ENCODE measurements at places on chromosomes 5 and 9. TPM values are rescaled to one million over a fixed set of nuclear protein-coding genes. Genes with fewer than 3 reads are reported as not detected.

LAMC3 gene
- not detected for polyA plus RNA-seq

IFNA21 gene
- polyA plus RNA-seq, result not detected

UAP1L1 gene
- polyA plus RNA-seq, result 2.7 TPM

PHYHD1 gene
- polyA plus RNA-seq, result 4.7 TPM

PCDHGA12 gene
- polyA plus RNA-seq, result 1.9 TPM

ASS1 gene
- polyA plus RNA-seq, result 165 TPM

LHFPL2 gene
- 11.4 TPM for polyA plus RNA-seq

ANKRD34B gene
- polyA plus RNA-seq, result not detected

NR4A3 gene
- 0.13 TPM for polyA plus RNA-seq

GRCh38 chr9:122332083-122332482 lies 38.7 kb upstream of the PTGS1 start:
- H3K27ac ChIP-seq, result no peak overlapping the region
- H3K27me3 ChIP-seq, result no peaks in the 10 kb centered on the region
- H3K4me3 ChIP-seq, result no peak overlapping the region
- no peaks in the 10 kb centered on the region for H3K36me3 ChIP-seq
- no peaks in the 10 kb centered on the region for H3K4me1 ChIP-seq

DNA sequence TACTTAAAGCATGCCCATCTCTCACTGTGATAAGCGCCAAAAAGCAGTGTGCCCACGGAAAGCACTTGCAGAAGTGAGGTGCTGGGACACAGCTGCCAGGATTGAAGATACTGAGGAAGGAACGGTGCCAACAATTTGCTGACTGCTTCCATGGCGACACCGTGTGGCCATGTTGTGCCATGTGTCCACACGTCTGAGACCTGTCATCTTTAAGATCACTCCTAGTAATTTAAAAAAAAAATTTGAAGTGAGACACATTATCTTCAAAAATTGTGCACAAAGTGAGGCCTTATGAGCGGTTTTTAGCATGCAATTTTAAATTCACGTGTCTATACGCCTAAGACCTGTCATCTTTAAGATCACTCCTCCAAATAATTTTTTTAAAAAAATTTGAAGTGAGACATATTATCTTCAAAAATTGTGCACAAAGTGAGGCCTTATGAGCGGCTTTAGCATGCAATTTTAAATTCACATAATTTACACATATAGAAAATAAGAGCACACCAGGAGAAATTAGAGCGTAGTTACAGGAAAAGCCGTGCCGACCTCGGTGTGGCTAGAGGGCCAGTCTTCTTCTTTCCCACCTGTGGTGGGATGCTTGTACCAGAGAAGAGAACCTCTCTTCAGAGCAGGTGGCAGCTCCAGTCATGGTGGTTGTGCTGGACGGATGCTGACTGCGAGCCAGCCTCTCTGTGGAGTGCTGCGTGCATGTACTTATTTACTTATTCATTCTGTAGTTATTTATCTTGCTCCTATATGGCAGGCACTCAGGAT lies 21.4 kb upstream of the FLT4 start:
- no peaks in the 10 kb centered on the region for H3K36me3 ChIP-seq
- H3K4me3 ChIP-seq, result no peak overlapping the region
- H3K27me3 ChIP-seq, result peaks cover 13% of the 10 kb centered on the region
- DNase-seq, result peak; percentile 11
- H3K27ac ChIP-seq, result no peak overlapping the region

- no peaks in the 10 kb centered on the region for H3K36me3 ChIP-seq
- DNase-seq, result no peak
- no peaks in the 10 kb centered on the region for H3K27me3 ChIP-seq
- no peak overlapping the region for H3K4me3 ChIP-seq
These were observed 127.7 kb downstream of the GCNT1 start for GRCh38 chr9:76586390-76587314.

GRCh38 chr9:99052815-99053715 lies 51.8 kb upstream of the TGFBR1 start:
- H3K36me3 ChIP-seq, result no peaks in the 10 kb centered on the region
- H3K27ac ChIP-seq, result no peak overlapping the region
- no peak overlapping the region for H3K4me3 ChIP-seq
- no peaks in the 10 kb centered on the region for H3K27me3 ChIP-seq
- no peak for DNase-seq

GRCh38 chr5:73818357-73818756 lies 192.4 kb downstream of the ARHGEF28 start:
- H3K4me3 ChIP-seq, result no peak overlapping the region
- peaks cover 5% of the 10 kb centered on the region for H3K36me3 ChIP-seq
- H3K27ac ChIP-seq, result peak overlapping the region; percentile 64
- DNase-seq, result no peak
- H3K4me1 ChIP-seq, result peaks cover 84% of the 10 kb centered on the region

DNA sequence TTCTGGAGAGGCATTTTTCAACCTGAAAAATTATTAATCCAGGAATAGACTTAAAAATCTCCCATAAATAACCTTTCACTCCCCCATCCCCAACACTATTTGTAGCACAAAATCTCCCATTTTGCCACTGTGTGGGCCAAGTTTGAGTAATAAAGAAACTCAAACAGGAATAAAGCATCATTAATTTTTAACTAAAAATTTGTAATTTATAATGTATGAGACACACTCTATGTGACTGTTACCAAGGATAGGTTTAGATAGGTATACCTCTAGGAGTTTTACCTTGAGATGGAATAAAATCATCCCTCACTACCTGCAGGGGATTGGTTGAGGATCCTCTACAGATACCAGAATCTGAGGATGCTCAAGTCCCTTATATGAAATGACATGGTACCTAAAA lies 30.1 kb downstream of the CHD1 start:
- peaks cover 7% of the 10 kb centered on the region for H3K36me3 ChIP-seq
- no peaks in the 10 kb centered on the region for H3K27me3 ChIP-seq
- no peak overlapping the region for H3K4me3 ChIP-seq
- H3K27ac ChIP-seq, result no peak overlapping the region

DNA sequence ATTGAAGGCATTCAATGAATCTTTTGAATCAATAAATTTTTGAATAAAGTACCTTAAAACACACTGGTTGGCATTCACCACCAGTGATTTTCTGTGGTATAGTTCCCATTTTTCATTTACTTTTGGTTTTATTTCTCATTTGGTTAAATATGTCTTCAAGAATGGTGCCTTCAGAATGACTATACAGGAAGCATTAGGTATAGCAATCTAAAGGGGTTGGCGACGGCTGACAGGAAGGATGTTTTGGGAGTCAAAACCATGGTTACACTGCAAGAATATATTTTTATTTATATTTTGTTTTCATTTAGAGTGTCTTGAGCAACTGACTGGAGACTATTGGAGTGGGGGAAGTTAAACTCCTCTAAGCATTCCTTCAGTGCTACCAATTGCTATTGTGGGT lies 235.7 kb downstream of the HTR1A start:
- no peaks in the 10 kb centered on the region for H3K36me3 ChIP-seq
- no peak for DNase-seq
- no peaks in the 10 kb centered on the region for H3K27me3 ChIP-seq
- H3K27ac ChIP-seq, result no peak overlapping the region

DNA sequence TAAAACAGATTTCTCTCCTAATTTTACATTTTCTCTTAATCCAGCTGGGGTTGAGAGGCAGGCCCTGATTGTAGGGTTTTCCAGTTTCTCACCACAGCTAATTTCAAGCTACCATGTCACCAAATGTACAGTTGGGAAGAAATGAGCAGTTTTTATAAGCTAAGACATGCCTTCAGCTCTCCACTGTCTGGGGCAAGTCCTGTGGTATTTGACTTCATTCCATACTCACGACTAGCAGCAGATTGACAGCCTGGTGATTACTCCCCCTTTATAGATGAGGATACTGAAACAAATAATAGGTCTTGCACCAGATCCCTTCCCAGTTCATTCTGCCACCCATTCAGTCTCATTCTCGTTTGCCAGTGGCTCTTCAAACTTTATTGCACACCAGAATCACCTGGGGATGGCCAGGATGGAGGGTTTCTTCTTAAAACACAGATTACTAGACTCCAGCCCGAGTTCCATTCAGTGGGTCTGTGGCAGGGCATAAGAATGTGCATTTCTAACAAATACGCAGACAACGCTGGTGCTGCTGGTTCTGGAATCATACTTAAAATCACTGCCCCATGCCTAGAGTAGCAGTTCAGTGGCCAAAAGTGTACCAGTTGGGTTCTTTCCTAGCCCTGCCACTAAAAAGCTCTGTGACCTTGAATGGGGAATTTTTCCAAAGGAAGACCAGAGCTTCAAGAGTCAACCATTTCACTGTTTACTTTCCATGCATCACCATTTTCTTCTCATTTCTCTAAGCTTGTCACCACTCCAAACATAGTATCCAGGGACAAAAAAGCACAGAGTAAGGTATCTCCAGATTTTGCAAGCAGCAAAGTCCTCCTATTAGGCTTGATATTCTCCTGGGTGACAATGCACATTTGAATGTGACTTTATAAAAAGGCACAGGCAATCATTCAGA lies 64.3 kb downstream of the CSNK1A1 start:
- peak overlapping the region; percentile 98 for H3K27ac ChIP-seq
- no peak overlapping the region for H3K4me3 ChIP-seq
- no peaks in the 10 kb centered on the region for H3K27me3 ChIP-seq

- no peaks in the 10 kb centered on the region for H3K27me3 ChIP-seq
- H3K4me1 ChIP-seq, result peaks cover 12% of the 10 kb centered on the region
- H3K4me3 ChIP-seq, result no peak overlapping the region
- no peak overlapping the region for H3K27ac ChIP-seq
- DNase-seq, result no peak
- peaks cover 16% of the 10 kb centered on the region for H3K36me3 ChIP-seq
These were observed 141.4 kb upstream of the OTULINL start for GRCh38 chr5:14440223-14440581.

DNA sequence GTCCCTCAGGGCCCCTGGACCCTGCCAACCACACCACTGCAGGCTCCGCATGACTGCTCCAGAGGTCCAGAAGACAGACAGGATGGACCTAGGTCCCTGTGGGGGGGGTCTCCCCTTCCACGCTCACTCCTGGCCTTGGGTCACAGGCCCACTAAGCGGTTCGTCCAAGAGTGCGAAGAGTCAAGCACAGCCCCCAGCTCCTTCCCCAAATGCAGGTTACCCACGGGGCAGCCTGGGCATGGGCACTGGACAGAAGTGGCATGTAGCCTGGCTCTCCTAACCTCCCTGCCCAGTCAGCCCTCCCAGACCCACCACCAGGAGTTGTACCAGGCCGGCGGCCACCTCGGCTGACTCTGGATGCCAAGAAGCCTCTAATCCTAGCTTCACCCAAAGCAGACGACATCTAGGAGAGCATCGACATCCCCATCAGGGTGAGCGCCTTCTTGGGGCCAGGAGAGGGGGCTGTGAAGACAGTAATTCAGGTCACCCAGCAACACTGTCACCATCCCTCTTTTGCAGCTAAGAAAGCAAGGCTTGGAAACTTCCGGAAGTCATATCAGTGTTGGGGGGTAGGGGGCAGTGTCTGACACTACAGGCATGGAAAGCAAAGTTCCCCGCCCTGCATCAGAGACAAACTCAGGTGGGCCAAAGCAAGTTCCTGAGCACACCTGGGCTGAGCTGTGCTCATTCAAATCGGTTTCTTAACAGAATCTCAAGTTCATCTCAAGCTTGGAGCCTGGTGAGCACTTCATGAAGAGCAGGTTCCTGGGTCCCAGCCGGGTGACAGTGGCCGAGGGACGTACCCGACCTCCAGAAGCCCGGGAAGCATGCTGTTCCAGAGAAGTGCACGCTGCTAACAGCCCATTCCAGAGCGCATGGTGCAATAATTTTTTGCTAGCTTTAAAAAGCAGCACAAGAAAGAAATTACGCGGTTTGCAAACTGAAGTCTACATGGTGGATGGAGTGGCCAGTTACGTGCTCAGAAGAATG lies 68.7 kb downstream of the SEMA4D start:
- no peak overlapping the region for H3K4me3 ChIP-seq
- H3K36me3 ChIP-seq, result no peaks in the 10 kb centered on the region
- H3K27me3 ChIP-seq, result no peaks in the 10 kb centered on the region
- no peaks in the 10 kb centered on the region for H3K4me1 ChIP-seq
- no peak overlapping the region for H3K27ac ChIP-seq
- DNase-seq, result no peak

- H3K4me1 ChIP-seq, result no peaks in the 10 kb centered on the region
- H3K27ac ChIP-seq, result no peak overlapping the region
- no peak for DNase-seq
- no peaks in the 10 kb centered on the region for H3K27me3 ChIP-seq
These were observed 1046.7 kb downstream of the CDH9 start for GRCh38 chr5:25991639-25992038.

DNA sequence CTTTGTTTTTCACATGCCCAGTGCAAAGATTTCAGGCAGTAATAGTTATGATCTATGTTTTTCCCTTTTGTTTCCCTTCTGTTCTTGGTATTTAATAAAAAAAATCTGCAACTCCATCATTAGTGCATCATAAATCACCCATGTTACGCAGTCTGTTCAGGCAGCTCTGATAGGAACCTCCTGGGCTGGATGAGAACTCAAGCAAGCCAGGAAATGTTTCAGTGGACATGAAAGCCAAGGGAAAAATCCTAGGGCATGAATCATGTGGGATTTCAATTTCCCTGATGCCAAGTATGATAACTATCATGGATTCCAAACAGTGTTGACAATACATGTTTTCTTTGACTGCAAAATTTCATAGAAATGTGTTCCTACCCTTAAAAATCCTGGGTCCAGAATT lies 119.7 kb upstream of the TARS1 start:
- no peak overlapping the region for H3K4me3 ChIP-seq
- H3K36me3 ChIP-seq, result no peaks in the 10 kb centered on the region
- no peak overlapping the region for H3K27ac ChIP-seq
- H3K4me1 ChIP-seq, result peaks cover 23% of the 10 kb centered on the region

DNA sequence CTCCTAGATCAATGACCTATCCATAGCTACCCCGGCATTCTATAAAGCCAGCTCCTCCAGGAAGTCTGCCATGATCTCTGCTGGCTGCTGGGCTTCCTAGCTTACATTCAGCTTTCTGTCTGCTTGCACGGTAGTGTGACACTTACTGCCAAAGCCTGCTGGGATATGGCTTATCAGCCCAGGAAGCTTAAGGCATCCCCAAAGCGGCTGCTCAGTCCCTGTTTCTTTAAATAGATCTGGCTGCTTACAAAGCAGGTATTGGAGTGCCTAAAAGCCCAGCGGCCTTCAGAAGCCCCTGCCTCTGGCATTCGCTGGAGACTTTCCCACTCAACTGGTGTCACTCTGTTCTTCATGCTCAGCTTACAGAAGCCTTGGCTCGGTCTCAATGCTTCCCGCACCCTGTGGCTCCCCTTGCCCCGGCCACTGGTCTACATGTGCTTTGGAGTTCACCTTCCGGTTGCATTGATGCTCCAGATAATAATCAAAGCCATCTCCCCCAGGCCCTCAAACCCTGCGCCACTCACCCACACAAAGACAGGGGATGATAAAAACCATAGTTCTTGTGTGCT lies 31.3 kb upstream of the STRBP start:
- H3K4me1 ChIP-seq, result no peaks in the 10 kb centered on the region
- H3K27me3 ChIP-seq, result no peaks in the 10 kb centered on the region
- no peaks in the 10 kb centered on the region for H3K36me3 ChIP-seq
- DNase-seq, result no peak

- H3K4me1 ChIP-seq, result peaks cover 58% of the 10 kb centered on the region
- no peaks in the 10 kb centered on the region for H3K36me3 ChIP-seq
- H3K27me3 ChIP-seq, result no peaks in the 10 kb centered on the region
- no peak overlapping the region for H3K4me3 ChIP-seq
- DNase-seq, result no peak
These were observed 47.5 kb downstream of the SLC22A5 start for GRCh38 chr5:132417010-132417439.

Measured in keratinocyte (primary cell).